H4 (cell line): ENCODE measurements at places on chromosomes 11 and 22.

DNA sequence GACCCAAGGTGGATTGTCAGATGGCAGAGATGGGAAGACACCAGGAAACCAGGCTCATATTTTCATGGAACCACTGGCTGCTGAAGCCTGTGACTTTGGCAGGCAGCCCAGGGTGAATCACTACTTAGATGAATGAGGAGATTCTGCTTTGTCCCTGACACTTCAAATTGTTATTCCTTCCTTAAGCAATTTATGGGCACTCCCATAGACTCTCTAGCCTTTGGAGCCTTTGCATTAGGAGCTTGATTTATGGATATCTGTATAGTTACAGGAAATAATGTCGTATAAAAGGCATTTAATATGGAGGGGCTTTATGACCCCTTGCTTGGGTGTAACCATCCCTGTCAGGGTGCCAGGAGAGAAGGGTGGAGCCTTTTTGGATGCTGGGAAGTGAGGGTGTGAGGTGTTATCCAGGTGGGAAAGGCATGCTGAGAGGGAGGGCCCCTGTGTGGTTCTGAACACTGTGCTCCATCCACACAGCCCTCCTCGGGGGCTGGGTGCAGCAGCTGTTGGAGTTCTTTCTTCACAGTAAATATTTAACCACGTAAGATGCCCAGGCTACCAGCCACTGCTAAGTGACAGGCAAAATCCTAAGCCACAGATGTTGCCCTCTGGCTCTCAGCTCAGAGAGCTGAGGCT, 35.3 kb downstream of the IL18 start:
- peak; percentile 59 for DNase-seq

DNA sequence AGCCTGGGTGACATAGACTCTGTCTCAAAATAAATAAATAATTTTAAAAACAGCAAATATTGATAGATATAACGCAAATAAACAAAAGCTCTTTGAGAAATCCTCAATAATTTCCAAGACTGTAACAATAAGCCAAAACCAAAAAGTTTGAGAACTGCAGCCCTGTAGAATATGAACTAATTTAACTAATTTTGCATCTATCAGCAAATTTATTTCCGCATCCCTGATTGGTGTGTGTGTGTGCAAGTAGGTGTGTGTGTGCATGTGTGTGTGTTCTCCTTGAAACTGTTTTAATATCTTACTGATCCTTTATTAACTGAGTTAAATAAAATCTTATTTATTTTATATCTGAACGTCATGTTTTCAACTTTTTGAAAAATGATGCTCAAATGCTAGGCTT, 67.0 kb upstream of the ISX start:
- no peak for DNase-seq

DNA sequence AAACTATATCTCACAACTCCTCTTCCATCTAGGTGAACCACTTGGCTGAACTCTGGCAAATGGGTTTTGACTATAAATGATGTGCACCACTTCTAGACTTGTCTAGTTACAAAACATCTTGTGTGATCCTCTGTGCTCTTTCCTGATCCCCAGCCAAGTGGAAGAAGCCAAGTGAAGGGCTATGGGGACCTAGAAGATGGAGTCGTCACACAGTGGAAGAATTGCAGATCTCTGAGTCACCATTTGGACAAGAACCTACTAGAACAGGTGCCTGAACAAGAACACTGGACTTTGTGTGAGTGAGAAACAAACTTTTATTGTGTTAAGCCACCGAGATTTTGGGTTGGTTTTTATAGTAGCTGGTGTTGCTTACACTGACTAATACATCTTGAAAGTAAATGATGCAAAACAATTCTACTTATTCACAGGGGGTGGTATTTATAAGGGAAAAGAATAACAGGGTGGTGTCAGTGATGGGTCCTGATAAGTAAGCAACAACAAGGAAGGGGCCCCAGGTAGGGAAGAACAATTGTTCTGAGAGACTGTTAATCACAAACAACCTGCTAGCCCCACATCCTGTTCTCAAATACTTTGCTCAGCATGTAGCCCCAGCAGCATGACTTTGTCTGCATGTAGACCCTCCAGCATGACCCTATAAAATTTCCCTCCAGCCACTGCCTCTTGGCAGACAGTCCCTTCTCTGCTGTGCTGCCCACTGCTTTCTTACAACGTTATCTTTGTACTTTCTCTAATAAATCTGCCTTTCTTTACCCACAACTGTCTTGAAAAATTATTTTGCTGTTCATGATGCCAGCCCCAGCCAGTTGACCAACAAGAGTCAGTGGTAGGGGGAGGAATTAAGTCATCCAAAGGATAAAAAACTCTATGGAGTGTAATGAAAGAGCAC, 280.7 kb upstream of the PLET1 start:
- DNase-seq: no peak

DNA sequence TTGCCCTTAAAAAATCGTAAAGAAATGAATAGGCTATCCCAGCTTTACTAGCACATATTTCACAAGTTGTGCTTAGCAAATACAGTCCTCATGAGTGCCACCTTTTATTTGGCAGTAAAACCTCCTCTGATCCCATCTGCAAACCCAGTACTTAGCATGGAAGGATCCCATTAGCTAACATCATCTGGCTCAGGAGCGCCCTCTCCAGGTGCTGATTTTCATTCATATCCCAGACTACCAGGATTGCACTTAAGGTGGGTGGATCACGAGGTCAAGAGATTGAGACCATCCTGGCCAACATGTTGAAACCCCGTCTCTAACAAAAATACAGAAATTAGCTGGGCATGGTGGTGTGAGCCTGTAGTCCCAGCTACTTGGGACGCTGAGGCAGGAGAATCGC, 76.1 kb upstream of the PAX6 start:
- no peak for DNase-seq

- no peak for DNase-seq
These were observed 42.2 kb downstream of the NAT10 start for GRCh38 chr11:34147581-34147980.

- no peak for DNase-seq
These were observed 56.3 kb downstream of the SLN start for GRCh38 chr11:107655602-107656001.
